Foreskin keratinocyte (primary cell): ENCODE measurements at places on chromosomes 13 and 19. TPM values are rescaled to one million over a fixed set of nuclear protein-coding genes. Genes with fewer than 3 reads are reported as not detected.

Gene GADD45GIP1
- 55.0 and 64.9 TPM in 2 replicates for total RNA-seq

Gene CALR3
- not detected in 2 replicates for total RNA-seq

Gene MCEMP1
- total RNA-seq, result not detected in 2 replicates

Gene FOXA3
- 0.04 TPM in 1 of 2 replicates, not detected in the other for total RNA-seq

Gene KLK5
- 103 and 119 TPM in 2 replicates for total RNA-seq

Gene VSIG10L
- total RNA-seq, result 0.82 and 0.99 TPM in 2 replicates

Gene HDGFL2
- 62.4 and 69.8 TPM in 2 replicates for total RNA-seq

Gene ZNF556
- not detected in 2 replicates for total RNA-seq

Gene MYO1F
- total RNA-seq, result 0.07 and 0.11 TPM in 2 replicates

Gene NFILZ
- total RNA-seq, result not detected in 2 replicates

Gene OR7C2
- not detected in 2 replicates for total RNA-seq

Gene CGB5
- 0.34 TPM in 1 of 2 replicates, not detected in the other for total RNA-seq

Gene FUZ
- 10.6 and 12.3 TPM in 2 replicates for total RNA-seq

Gene CACTIN
- total RNA-seq, result 23.7 and 26.1 TPM in 2 replicates

Gene CASP14
- 0.07 and 0.10 TPM in 2 replicates for total RNA-seq

Gene PGLYRP1
- not detected in 2 replicates for total RNA-seq

Gene CGB3
- total RNA-seq, result not detected in 2 replicates

Gene CEACAM7
- total RNA-seq, result not detected in 2 replicates

Gene PGLYRP2
- not detected in 2 replicates for total RNA-seq

Gene SBSN
- total RNA-seq, result 4.8 and 5.7 TPM in 2 replicates

Gene IFI30
- total RNA-seq, result 22.0 and 22.7 TPM in 2 replicates

Gene OR10H1
- not detected in 2 replicates for total RNA-seq

Gene C19orf25
- total RNA-seq, result 29.5 and 34.9 TPM in 2 replicates

Gene KIR2DL3
- not detected in 2 replicates for total RNA-seq

Gene FGF21
- total RNA-seq, result not detected in 2 replicates

Gene PTPRH
- total RNA-seq, result 0.11 and 0.17 TPM in 2 replicates

Gene AP1M2
- 86.6 and 117 TPM in 2 replicates for total RNA-seq

Gene LCP1
- 4.7 and 105 TPM in 2 replicates for total RNA-seq

Gene ANGPTL8
- not detected in 2 replicates for total RNA-seq

Gene FBXL12
- 16.6 and 18.1 TPM in 2 replicates for total RNA-seq

Gene FSD1
- 7.3 and 8.6 TPM in 2 replicates for total RNA-seq
